Ascending aorta (tissue), 2 donors: ENCODE measurements at places on chromosomes 4 and X. TPM values are rescaled to one million over a fixed set of nuclear protein-coding genes. Genes with fewer than 3 reads are reported as not detected.
A peak's percentile ranks its signal among the peaks of the same experiment; 100 is the strongest.

The UGT2B15 gene
- total RNA-seq: 0.21 TPM

GRCh38 chr4:2290974-2291704, 29.2 kb upstream of the MXD4 start:
- H3K27ac ChIP-seq: no peak overlapping the region
- H3K27me3 ChIP-seq: no peaks in the 10 kb centered on the region
- H3K4me3 ChIP-seq: no peak overlapping the region
- H3K4me1 ChIP-seq: no peaks in the 10 kb centered on the region

DNA sequence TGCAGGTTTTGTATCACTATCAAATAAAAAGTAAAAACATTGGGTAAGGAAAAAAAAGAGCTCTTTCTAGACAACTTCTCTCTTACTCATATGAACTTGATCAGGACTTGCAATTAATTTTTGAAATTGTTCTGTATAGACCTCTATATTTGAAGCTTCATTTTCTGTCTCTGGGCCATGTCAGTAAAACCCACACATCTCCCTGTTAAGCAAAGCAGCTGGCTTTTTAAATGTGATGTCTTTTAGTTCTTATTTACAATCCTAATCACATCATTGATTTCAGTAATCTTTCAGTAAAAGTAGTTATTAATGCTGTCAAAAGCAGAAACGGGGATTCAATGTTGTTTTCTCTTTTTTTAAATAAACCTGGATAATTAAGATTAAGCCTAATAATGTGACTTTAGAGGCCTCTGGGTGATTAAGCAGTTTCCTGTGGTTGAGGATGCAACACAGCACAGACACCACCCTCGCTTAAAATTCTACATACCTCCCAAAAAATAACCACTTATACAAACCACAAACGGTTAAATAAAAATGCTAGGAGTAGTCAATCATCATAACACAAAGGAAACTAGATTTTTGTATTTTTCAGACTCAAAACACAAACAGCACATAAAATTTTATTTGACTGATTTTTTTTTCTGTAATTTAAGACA, 5.2 kb upstream of the PCDH10 start:
- no peak for DNase-seq
- no peak overlapping the region for H3K4me3 ChIP-seq
- H3K27ac ChIP-seq: no peak overlapping the region

- H3K36me3 ChIP-seq: peaks cover 52% of the 10 kb centered on the region
- no peaks in the 10 kb centered on the region for H3K27me3 ChIP-seq
- H3K4me1 ChIP-seq: no peaks in the 10 kb centered on the region
- DNase-seq: no peak
- H3K27ac ChIP-seq: no peak overlapping the region
Observed at GRCh38 chr4:2651546-2651945, 104.6 kb downstream of the TNIP2 start.

DNA sequence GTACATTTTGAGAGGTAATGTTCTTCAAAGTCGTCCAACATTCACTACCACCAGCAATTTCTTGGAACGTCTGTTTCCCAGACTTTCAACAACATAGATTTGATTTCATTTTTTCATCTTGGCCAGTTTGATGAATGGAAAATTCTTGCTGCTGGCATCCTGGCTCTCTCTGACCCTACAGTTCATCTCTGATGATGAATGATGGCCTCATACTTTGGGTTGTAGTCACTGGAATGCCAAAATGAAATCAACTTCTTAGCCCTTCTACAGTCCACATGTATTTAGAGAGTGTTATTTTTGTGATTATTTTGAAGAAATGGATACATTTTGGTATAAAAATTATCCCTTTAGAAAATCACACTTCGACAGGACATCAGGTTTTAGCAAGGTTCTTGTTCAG, 8.8 kb downstream of the CHST7 start:
- H3K4me3 ChIP-seq: no peak overlapping the region
- no peaks in the 10 kb centered on the region for H3K27me3 ChIP-seq
- H3K27ac ChIP-seq: peak overlapping the region; percentile 63
- no peak for DNase-seq
- H3K36me3 ChIP-seq: no peaks in the 10 kb centered on the region
